ENCODE measurements at places on chromosomes 5 and 9.

DNA sequence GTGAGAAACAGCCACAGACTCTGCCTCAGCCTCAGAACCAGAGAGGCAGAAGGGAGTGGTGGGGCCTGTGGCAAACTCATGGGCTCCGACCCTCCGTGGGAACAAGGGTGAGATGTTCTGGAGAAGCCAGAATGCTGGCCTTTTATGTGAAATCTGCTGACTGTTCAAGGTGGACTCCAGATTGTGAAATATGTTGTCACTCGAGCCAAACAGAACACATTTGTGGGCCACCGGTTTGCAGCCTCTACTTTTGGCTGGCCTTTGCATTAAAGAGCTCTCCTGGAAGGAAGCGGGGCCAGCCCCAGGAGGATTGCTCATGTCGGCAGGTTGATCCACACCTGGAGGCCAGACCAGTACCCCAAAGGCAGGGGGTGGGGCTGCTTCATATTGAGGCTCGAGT is 62.4 kb downstream of the ERGIC1 start:
- DNase-seq: no peak

GRCh38 chr9:126283799-126284465 is 42.7 kb upstream of the MVB12B start:
- no peak for DNase-seq

- peak; percentile 20 for DNase-seq
Measured at GRCh38 chr5:138946241-138946623, 71.1 kb upstream of the LRRTM2 start.

GRCh38 chr5:38613992-38614836 is 57.8 kb upstream of the LIFR start:
- DNase-seq: no peak

- peak; percentile 92 for DNase-seq
Measured at GRCh38 chr9:14846871-14847311, 63.3 kb downstream of the FREM1 start.

DNA sequence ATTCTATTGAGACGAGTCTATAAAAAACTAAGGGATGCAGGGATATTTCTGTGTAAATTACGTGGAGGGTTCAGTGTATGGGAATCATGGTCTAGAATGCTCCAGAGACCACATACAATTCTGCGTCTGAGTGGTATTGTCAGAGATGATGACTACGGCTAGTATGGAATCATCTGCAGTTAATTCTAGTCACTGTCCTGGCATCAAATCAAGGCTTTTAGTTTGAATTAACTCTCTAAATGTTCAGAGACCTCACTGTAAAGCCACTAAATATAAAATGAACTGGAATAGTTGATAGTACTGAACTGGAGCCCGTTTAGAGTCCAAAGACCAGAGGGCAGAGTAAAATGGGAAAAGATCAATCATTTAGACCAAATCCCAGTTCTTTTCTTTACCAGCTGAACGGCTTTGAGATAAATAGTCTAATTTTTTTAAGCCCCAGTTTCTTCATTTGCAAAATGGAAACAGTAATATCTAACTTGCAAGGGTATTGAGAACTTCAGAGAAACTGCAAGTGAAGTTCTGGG is 599.8 kb downstream of the EBF1 start:
- DNase-seq: no peak

DNA sequence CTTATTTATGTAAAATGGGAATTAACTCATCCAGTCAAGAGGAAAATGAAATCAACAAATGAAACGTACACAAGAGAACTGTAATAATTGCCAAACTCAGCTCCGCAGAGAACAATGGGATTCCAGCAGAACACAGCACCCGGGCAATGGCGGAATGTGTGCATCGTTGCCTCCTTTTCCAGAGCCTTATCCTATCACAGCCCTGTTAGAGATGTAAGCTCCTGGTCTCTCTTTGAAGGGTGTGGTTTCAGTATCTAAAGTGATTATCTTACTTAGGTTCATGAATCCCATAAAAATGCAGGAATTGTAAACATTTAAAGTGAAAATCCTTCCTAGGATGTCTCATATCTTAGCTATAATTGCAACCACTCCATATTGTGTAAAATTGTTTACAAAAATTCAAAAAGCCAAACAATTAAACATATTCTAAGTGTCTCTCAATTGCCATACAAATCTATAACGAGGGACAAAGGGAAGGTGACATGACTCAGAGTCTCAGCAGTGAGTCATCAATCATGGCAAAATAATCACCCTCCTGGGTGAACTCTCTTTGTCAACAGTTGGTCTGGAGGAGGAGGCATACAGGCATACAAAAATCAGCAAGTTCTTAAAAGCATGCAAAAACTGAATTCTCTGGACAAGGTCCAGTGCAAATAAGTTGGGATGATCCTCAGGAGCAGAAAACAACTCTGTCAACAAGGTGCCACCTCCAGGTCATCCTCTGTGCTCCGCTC is 22.6 kb downstream of the SEMA5A start:
- DNase-seq: no peak

DNA sequence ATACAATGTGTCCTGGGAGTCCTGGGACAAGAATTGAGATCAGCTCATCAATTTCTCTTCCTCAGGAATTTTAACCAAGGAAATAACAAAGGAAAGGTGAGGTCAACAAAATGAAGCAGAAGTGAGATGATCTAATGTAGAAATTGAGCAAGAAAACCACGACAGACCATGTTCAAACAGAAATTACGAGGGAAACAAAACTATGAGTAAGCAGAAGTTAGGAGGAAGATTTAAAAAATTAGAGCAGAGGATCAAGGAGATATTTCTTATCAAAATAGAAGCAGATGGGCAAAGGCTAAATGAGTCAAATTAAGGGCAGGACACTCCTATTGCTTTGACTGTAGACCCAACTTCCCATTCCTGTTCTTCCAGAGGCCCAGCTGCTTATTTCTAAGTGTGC is 97.4 kb downstream of the HINT1 start:
- DNase-seq: no peak

GRCh38 chr5:113053511-113053995 is 77.0 kb downstream of the DCP2 start:
- no peak for DNase-seq

Measured in D341Med (cell line).